ENCODE measurements at places on chromosomes 1 and 21.

DNA sequence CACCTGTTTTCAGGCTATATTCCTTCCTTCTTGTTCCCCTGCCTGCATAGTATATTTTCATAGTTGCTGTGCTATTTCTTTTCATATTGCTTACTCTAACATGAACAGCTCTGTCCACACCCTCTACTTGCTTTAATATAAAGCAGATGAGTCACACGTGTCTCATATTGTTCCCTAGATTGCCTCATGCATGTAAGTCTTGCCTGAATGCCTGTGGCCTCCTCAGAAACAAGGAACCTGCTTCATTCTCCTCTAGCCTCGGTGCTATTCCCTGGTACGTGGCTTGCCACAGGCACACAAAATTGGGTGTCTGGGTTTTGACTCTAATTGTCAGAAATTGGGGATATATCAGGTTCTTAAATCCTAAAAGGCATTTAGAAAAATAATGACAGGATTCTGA is 16.5 kb upstream of the PKP1 start:
- DNase-seq, result no peak

DNA sequence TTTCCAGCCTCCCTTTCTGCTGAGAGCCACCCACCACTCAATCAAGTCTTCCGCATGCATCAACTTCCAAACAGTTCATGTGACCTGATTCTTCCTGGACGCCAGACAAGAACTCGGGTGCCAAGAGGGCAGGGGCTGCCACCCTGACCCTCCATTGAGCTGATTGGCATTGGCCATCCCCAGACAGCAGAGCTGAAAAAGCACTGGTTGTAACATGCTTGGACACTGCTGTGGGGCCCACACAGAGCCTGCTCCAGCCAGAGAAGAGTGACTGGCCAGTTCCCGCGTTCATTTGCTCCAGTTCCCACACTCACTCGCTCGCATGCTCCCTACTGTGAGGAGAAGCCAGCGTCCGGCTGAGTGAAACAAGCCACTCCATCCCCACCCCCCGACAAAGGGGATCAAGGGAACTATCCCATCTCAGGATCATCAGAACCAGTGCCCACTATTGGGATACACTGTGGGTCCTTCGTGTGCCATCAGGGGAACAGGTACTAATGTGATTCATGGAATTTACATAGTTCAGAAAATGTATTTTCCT is 420.3 kb downstream of the NPHP4 start:
- no peak for DNase-seq

GRCh38 chr1:186155594-186155993 is 219.5 kb downstream of the TPR start:
- no peak for DNase-seq

- no peak for DNase-seq
Observed at GRCh38 chr1:90579212-90579802, 137.8 kb downstream of the BARHL2 start.

DNA sequence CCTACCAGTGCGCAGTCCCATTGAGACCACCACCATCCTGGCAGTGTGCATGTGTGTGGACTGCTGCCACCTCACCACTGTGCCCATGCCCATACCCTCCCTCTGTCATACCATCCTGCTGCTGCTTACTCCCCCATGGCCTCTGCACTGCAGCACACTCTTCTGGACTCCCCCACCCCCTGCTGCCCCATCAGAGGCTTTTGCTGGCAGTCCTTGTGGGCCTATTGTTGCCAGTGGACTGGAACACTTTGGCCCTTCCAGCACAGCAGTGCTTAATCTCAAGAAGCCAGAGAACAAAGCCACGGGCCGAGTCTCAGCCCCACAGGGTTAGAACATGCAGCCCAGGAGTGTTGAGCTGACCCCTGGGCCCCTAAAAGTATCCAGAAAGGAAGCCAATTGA is 41.9 kb upstream of the IVNS1ABP start:
- no peak for DNase-seq

- DNase-seq, result no peak
Observed at GRCh38 chr1:19044975-19045831, 88.7 kb upstream of the IFFO2 start.

GRCh38 chr1:161727256-161727924 is 6.0 kb downstream of the FCRLB start:
- DNase-seq, result no peak

All from esophagus squamous epithelium (tissue), 5 donors.